ENCODE measurements at places on chromosomes 2 and 18. TPM values are rescaled to one million over a fixed set of nuclear protein-coding genes. Genes with fewer than 3 reads are reported as not detected.

Gene SEC11C
- 17.4 TPM for total RNA-seq

Gene CCL20
- not detected for total RNA-seq

Gene OSBPL6
- total RNA-seq, result 9.2 TPM

Gene MFSD6
- 0.63 TPM for total RNA-seq

Gene IRS1
- 17.1 TPM for total RNA-seq

Gene TACR1
- not detected for total RNA-seq

Gene ERICH2
- not detected for total RNA-seq

Gene GALR1
- total RNA-seq, result 0.17 TPM

Gene EPB41L3
- total RNA-seq, result 44.2 TPM

Gene RESP18
- not detected for total RNA-seq

Gene RBM44
- 1.6 TPM for total RNA-seq

Data from H7 (cell line).